ENCODE measurements at places on chromosomes 5 and 9.

- no peak for DNase-seq
Observed at GRCh38 chr9:16348531-16348930, 521.9 kb downstream of the BNC2 start.

- DNase-seq, result no peak
Observed at GRCh38 chr5:83540105-83540504, 68.6 kb downstream of the VCAN start.

DNA sequence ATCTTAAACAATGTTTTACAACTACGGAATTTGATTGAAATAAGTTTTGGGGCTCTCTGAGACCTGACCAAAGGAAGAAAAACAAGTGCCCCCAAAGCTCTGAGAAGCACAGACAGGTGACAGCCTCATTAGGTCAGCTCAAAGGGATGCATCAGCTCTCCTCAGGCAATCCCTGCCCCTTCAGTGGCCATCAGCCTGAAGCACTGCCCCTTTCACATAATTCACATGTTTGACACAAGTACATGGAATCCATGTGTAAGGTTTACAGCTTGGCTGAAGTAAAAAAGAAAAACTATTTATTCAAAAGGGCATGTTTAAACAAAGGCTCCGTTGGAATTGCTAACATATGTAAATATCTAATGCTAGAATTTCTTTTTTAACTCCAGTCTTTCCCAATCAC lies 56.3 kb downstream of the TSSK1B start:
- DNase-seq, result no peak

DNA sequence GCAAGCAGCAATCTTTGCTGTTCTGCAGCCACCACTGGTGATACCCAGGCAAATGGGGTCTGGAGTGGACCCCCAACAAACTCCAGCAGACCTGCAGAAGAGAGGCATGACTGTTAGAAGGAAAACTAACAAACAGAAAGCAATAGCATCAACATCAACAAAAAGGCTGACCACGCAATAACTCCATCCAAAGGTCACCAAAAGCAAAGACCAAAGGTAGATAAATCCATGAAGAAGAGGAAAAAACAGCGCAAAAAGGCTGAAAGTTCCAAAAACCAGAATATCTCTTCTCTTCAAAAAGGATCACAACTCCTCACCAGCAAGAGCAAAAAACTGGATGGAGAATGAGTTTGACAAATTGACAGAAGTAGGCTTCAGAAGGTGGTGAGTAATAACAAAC lies 23.4 kb downstream of the FRMD3 start:
- no peak for DNase-seq

GRCh38 chr9:135242049-135242396 lies 154.6 kb downstream of the OLFM1 start:
- no peak for DNase-seq

GRCh38 chr9:136056546-136057235 lies 38.4 kb downstream of the NACC2 start:
- DNase-seq, result no peak

DNA sequence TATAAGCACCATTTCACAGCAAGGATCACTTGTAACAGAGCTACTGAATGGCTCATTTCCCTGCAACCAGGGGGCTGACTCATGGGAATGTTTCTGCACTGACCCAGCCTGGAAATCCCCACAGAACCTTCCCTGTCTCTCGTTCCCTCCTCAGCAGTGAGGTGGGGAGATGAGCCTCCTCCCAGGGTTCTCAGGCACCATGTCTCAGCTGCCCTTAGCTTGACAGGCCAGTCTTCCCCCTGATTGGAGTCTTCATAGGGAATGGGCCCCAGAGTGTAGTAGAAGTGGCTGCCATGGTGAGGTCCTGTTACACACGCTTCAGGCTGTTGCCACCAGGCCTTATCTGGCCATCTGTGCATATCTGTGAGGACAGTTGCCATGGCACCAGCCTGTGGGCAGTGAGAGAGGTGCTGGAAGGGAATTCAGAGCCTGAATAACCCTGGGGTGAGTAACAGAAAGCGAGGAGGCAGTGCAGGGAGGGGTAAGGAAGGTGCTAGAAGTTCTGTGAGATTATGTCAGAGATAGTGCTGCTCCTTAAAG lies 324.4 kb downstream of the ENC1 start:
- DNase-seq, result no peak

DNA sequence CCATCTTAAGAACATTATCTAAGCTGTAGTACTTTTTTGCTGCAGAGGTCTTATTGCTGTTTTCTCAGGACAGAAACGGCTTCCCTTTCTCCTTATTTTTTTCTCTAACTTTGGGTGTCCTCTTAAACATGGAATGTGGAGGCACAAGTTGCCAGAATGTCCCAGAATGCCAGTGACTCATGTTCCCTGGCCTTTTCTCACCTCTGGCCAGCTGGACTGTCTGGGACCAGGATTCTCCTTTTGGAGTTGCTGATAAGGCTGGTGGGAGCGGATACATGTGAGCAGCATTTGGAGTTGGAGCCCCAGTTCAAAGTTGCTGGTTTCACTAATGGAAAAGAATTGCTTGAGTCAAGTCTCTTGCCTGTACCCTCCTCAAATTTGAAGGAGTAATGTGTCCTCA lies 112.8 kb downstream of the ARHGAP26 start:
- no peak for DNase-seq
